Activated T-helper 2 cell treated with anti-CD3 and anti-CD28 coated beads, Interferon-gamma antibody, Interleukin-2, Interleukin-4, amounts not matched to agents 10 μg/mL and 5 μg/mL and 100 μg/mL, durations not matched to agents 14 hours and 24 hours and 36 hours (primary cell): ENCODE measurements at places on chromosomes 6 and 20.

DNA sequence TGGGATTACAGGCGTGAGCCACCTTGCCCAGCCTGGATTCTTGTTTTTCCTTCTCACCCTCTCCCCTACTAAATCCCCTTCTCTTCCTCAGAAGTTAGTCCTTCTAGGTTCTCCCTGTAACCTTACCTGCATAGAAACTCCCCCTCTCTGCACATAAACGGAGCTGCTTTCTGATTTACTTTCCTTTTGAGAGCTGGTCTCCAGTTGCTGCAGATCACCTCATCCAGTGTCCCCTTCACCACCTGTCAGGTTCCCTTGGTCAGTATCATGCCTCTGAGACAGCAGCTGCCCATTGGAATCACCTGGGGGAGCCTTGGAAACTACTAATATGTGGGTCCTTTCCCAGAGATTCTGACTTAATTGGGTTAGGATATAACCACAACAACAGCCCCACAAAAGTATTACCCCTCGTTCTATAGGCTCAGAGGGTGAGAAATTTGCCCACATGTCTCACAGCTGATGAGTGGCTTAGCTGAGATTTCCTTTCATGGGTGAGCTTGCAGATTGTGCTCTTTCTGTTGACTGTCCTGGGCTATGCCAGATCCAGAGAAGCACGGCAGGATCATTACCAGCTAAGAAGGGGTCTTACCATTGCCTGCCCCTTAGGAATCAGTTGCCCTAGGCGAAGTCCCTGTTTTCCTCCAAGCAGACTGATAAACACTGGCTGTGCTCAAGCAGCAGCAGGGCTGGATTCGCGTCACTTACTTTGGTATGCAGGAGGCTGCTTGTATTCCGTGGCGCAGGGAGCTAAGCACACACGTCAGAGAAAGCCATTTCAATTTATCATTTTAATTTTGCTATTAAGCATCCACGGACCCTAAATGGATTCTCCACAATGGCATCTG lies 51.3 kb downstream of the AKAP12 start:
- no peak for DNase-seq

- no peak for DNase-seq
Measured at GRCh38 chr20:49981218-49982071, 1.3 kb upstream of the SNAI1 start.

- no peak for DNase-seq
Measured at GRCh38 chr20:13229538-13229937, 8.5 kb downstream of the ISM1 start.

DNA sequence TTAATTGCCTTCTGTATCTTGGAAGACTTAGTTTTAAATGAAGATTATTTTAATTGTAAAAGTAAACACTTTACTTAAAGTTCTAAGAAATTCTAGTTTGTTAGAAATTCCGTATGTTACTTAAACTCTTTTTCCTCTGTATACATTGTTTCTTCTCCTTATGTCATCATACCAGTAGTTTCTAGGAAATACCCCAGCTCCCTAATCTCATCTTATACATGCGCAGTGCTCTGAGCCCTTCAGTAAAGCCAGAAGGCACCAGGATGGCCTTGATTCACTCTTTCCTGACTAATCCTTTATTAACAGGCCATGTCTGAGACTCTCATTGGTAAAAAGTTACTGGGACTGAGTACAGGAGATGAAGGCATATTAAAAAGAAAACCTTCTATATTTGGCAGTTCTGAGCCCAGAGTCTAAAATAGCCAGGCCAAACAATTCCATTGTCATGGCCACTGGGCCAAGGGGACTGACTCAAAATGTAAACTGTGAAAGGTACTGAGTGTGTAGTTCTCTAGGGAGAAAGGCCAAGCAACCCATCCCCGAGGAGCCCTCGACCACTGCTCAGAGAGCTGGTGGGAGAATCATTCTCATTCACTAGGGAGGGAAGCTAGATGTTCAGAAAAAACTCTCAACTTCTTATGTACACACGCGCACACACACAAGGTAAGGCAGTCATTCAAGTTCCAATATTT lies 25.0 kb downstream of the SLC22A1 start:
- no peak for DNase-seq

DNA sequence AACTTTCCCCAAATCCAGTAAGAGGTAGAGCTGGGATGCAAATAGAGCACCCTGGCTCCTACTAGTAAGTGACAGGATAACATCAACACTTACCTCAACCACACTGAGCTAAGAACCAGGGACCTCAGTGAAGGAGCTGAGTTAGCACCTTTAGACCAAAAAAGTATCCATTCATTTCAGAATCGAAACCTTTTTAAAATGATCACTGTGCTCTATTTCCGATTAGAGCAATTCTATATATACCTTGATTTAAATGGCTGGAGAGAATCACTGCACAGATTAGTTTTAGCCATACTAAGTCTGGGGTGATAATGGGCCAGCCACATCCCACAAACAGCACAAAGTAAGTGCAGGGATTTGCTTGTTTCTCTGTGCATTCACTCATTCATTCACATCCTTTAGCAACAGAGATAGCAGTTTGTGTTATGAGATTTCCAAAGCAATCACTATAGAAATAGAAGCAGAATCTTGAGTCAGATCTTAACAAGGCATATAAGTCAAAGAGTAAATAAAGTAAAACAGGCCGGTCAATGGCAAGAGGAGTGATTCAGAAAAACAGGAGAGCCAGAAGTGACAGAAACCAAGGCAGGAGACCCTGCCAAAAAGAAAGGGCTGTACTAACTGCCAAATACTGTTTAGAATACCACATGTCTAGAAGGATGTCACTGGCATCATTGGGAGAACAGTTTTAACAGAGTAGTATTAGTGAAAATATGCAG lies 136.3 kb downstream of the KIF13A start:
- no peak for DNase-seq

GRCh38 chr6:79385333-79385732 lies 150.9 kb upstream of the HMGN3 start:
- DNase-seq: no peak

GRCh38 chr20:57375652-57376230 lies 15.5 kb upstream of the RBM38 start:
- no peak for DNase-seq

DNA sequence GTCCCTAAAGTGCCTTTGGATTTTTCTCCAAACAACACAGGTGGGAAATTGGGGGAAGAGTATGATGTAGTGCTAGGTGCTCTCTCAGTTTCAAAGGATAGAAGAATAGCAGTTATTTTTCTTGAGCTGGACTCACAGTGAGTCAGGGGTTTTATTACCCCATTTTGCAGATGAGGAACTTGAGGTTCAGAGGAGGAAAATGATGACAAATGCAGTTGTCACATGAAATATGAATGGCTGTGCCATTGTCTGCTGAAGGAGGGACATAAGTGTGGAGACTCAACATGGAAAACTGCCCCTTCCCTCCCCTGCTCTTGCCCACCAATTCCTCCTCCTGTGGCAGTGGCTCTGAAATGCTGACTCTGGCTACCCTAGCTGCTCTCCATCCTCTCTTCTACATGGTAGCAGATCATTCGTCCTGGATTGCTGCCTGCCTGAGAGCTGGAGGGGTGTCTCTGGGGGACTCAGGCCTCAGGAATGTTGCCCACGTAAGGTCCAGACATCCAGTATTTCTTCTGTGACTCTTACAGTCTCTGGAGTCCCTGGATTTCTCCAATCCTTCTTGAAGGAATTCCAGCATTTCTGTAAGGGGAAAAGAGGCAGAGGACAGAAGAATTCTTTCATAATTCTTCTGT lies 37.6 kb upstream of the EPB41L1 start:
- no peak for DNase-seq

GRCh38 chr6:30154709-30155519 lies 6.1 kb downstream of the TRIM10 start:
- DNase-seq: peak; percentile 4

DNA sequence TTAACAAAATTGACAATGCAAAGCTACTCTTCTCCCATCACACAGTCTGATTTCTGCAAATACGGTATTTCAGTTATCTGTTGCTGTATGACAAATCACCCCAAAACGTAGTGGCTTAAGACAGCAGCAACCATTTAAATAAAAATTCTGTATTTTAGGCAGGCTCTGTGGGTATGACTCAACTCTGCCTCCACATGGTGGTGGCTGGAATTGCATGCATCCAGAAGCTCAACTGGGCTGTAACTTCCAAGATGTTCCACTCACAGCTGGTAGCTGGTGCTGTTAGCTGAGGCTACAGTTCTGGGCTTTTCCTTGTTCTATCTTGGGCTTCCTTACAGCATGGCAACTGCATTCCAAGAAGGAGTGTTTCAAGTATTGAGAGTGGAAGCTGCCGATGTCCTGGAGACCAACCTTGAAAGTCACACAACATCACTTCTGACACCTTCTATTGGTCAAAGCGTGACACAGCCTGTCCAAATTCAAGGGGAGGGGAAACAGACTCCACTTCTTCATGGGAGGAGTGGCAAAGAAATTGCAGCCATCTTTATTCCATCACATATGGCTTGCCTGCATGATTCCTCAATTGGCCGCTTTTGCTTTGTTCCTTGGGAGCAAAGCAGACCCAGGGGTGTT lies 39.7 kb upstream of the TULP1 start:
- peak; percentile 41 for DNase-seq

DNA sequence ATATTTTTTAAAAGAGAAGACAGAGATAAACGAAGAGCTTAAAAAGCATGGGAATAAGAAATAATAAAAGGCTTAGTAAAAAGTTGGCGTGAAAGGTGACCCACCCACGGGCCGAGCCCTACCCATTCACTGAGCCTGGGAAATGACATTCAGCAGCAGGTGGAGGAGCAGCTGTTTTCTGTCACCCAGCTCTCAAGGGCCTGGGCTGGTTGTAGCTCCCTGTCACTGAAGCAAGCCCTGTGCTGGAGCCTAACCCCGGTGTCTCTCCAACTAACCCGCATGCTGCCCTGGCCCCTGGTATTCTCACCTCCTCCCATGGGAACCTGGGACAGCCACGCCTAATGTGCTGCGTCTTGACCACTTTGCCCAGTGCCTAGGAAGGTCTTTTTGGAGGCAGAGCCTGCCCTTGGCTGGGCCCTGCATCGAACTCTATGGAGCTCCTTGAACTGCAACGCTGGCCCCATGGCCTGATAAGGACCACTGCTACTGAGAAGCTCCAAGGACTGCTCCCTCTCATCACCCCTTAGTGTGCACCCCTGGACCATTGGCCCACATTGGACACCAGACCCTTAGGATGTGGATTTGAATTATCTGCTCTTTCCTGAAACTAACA lies 68.8 kb upstream of the IYD start:
- DNase-seq: no peak

- DNase-seq: no peak
Measured at GRCh38 chr6:90375681-90376439, 79.2 kb upstream of the BACH2 start.

DNA sequence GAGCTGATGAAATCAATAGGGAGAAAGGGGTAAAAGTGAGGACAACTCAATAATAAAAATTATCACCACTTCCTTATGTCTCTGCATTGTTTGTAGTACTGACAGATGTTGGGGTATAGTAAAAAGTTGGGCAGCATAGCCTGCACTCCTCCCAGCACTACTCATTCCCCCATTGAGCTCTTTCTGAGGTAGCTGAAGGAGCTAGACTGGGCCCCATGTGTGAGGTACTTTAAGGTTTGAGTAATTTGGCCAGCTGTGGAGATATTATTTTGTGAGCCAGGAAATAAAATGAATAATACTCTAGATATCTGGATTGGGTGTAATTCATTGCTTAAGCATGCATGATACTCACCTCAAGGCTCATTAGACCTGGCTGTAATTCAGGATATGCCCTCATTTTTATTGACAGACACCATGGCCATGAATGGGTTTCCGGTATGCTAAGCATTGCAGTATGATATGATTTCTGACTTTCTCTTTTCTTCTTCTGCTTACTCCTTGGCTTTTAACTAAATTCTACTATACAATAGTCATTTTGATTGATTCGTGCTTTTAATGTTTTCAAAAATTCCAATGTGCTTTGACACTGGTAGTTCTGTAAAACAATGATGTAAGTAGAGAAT lies 283.9 kb upstream of the RIMS1 start:
- no peak for DNase-seq

- DNase-seq: no peak
Measured at GRCh38 chr6:161608771-161609170, 334.9 kb upstream of the AGPAT4 start.

DNA sequence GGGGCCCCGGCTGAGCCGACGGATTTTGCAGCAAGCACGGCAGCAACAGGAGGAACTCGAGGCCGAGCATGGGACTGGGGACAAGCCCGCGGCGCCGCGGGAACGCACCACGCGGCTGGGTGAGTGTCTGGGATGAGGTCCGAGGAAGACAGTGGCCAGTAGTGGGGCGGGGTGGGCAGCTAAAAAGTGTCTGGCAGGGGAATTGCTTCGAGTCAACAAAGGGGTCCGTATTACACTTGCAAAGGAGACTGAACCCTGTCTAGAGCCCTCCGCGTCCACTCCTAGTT lies 356 bp downstream of the BYSL start:
- DNase-seq: no peak

GRCh38 chr6:6220718-6221117 lies 99.7 kb downstream of the F13A1 start:
- no peak for DNase-seq

DNA sequence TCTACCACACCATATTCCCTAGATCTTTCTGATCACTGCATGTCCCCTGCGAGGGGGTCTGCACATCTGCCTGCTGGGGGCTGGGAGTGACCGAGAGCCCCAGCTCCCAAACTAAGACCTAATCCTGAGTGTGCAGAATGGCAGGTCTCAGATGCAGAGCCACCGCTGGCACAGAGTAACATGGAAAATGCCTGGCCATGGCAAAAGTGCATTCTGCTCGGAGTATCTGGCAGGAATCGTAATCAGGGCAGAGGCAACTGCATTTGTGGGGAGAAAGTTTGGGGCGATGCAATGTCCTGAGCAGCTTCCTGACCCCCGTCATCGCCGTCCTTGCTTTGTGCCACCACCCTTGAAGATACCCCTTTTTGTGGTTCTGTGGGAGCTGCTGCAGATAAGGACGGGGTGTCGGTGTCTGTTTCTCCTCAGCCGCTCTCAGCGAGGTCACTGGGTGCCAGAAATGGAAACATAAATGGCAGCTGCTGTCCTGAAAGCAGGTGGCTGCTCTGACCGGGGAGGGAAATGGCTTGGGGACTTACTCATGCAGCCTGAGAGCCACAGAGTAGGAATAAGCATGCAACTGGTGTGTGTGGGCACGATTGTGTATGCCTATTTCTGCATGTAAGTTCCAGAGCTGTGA lies 157.9 kb downstream of the LY86 start:
- DNase-seq: no peak

DNA sequence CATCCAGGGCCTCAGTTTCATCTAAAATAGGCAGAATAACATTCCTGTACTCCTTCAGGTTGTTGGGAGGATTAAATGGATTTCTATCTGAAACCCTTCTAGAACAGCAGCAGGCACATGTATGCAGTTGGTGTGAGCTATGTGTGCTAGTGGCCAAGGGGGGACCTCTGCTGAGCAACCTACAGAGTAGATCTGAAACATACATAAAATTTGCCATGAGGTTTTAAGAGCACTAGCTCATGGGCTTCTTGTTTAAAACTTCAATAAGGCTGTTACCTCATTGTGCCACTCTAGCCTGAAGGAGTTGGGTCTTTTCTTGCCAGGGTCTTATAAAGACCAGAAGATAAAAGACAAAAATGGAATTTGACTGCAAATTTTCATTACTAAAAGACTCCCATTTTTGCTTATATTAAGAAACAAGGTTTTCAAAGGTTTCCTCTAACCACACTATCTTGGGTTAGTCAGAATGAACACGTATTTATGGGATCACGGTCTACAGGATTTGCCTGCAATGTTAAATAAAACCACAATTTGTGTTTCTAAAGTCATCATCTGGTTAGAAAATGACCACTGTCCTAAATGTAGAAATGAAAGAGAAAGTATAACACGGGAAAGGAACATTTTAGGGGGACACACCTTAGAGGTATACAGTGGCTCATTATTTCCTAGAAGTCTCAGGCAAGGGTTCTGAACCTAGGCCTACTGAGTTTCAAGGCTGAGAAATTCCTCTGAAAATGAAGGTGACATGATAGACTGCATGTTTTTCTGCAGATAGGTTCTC lies 144.9 kb upstream of the OLIG3 start:
- no peak for DNase-seq
